DMS79 (cell line): ENCODE measurements at places on chromosomes 12 and 14.

DNA sequence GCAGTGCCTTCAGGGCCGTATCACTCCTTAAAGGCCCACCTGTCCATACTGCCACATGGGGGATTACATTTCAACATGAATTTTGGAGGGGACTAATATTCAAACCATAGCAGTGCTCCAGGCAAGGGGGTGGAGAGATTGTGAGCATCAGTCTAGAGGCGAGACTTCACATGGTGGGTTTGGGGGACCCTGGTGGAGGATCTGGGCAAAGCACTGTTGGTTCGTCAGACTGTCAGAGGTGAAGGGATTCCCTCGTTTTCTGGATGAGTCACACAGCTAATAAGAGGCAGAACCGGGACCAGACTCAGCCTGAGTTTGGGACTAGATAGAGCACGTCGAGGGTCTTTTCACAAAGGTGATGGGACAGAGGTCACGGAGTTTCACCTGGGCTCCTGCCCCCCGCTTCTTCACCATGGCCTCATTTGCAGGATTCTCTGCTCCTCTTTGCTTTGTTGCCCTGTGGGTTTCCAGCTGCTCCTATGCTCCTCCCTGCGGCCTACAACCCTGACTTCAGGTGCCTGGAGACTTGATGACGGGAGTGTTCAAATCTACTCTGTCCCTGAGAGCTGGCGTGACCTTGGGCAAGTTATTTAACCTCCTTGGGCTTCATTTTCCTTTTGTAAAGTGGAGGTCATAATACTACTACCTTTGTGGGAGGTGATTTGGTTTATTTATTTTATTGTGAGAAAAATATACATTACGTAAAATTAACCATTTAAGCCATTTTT is 41.5 kb downstream of the TEAD4 start:
- DNase-seq = no peak

DNA sequence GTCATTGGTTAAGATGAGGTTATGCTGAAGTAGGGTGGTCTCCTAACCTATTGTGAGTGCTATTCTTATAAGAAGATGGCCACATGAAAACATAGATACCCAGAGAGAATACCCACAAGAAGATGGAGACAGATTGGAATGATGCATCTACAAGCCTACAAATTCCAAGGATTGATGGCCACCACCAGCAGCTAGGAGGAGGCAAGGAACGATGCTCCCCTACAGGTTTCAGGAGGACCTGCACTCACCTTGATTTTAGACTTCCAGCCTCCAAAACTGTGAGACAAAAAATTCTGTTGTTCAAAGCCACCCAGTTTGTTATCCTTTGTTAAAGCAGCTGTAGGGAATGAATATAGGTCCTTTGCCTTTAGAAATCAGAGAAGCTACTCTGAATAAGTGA is 227.4 kb downstream of the NEDD1 start:
- no peak for DNase-seq

- no peak for DNase-seq
Measured at GRCh38 chr12:4116251-4117111, 157.1 kb upstream of the CCND2 start.

DNA sequence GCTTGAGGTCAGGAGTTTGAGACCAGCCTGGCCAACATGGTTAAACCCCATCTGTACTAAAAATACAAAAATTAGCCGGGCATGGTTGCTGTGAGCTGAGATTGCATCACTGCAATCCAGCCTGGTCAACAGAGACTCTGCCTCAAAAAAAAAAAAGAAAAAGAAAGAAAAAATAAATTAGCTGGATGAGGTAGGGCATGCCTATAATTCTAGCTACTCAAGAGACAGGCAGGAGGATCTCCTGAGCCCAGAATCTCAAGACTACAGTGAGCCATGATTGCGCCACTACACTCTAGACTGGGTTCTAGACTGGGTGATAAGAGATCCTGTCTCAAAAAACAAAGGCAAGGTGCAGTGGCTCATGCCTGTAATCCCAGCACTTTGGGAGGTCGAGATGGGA is 16.9 kb downstream of the PPP4R3A start:
- no peak for DNase-seq
